ENCODE measurements at places on chromosomes 1 and 21.

- DNase-seq = no peak
Measured at GRCh38 chr1:55117941-55118340, 78.6 kb downstream of the PCSK9 start.

DNA sequence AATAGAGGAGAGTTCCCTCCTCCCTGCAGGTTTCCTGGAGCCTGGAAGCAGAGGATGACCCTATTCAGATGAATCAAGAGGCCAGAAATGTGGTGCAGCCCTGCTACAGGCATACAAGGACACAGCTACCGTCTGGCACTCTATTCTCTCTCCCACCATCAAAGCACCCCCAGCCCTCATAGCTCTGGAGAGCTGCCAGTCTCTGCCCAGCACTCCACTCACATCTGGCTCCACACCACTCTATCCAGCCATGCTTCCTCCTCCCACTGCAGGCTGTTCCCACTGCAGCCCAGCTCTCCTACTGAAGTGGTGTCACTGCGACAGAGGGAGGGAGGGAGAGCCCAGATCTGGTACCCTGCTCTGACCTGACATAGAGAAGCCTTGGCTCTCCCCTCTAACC lies 18.4 kb downstream of the SYT2 start:
- DNase-seq = no peak

- no peak for DNase-seq
Measured at GRCh38 chr21:37579356-37579755, 212.8 kb downstream of the DYRK1A start.

DNA sequence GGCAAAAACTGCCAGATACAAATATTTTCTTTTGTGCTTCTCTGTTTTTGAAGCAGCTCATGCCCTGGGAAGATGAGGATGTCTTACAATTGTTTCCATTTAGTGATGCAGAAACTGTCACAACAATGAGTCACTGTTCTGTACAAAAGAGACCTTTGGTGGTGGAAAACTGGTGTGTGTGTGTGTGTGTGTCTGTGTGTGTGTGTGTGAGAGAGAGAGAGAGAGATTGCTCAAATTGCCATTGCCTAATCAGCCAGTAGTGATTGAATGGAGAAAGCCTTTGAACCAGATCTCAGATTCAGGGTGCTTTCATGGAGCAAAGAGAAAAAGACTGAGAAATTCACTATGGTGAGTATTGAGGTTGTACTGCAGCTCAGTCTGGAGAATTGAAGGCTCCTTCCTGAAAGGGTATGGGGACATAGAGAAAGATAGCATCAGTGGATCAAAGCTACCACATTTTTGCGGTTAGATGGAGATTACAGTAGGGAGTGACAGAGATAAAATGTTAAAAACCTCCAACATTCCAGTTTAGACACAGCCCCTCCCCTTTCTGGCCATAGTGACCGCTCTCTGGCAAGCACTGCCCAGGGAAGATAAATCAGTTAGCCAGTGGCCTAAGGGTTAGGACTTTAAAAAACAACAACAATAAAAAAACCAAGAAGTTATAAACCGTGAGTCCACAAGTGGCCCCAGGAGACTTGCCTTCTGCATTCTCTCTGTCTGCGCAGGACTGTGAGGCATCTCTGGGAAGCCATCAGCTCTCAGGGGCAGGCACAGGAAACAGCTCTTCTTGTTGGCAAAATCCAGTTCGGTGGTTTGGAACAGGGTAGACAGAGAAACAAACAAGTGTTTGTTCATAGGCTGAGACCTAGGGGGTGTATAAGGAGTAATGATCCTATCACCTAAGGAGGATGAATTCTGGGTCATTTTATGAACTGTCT lies 406.5 kb downstream of the DUSP10 start:
- DNase-seq = peak; percentile 81

- DNase-seq = no peak
Measured at GRCh38 chr1:48114596-48115382, 107.7 kb upstream of the SLC5A9 start.

- no peak for DNase-seq
Measured at GRCh38 chr1:30103708-30104411, 619.5 kb downstream of the MATN1 start.

DNA sequence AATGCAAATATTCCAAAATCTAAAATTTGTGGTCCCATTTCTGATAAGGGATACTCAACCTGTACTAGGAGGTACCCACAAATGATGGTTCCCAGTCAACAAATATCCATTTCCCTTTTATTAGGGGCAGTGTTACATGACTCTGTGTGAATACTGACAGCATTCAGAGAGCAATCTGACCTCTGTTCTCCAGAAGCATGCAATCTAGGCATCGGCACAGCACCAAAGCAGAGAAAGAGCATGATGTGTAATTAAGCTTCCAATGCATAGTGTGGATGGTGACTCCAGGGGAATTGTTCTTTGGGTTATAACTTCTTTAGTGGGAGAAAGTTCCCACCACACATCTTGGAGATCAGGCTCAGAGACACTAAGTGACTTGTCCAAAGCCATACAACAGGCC lies 71.6 kb downstream of the ELAVL4 start:
- no peak for DNase-seq

DNA sequence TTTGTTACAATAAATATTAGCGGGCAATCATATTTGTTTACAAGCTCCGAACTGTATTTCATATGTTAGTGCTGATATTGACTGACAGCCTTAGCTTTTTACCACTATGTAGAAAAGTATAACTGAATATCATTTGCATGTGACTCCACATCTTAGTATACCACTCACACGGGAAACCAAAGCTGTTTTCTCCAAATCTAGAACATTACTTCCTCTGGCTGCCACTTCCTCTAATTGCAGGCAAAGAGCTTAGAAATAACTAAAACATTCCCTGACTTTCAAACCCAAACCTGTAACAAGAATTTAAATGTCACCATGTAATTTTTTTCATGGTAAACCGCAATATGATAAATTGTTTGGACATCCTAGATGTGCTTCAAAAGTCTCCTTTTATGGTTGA lies 174.7 kb downstream of the LBR start:
- DNase-seq = no peak

DNA sequence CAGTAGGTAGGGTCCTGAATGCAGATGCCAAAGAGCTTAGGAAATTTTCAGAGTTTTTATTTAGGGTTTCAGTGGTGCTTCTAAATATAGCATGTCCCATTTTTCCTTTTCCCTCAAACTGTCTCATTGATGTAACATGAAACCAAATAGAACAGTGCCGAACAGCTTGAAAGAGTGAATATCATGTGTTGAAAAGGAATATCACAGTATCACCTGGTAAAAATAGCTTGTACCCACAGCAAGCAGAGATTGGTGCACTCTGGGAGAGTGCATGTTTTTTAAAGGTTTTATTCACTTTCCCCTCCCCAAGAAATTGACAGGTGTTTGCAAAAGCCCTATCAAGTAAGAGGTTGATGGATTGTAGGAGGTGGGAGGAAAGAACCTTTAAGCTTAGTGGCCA lies 41.9 kb upstream of the ELAVL4 start:
- no peak for DNase-seq

DNA sequence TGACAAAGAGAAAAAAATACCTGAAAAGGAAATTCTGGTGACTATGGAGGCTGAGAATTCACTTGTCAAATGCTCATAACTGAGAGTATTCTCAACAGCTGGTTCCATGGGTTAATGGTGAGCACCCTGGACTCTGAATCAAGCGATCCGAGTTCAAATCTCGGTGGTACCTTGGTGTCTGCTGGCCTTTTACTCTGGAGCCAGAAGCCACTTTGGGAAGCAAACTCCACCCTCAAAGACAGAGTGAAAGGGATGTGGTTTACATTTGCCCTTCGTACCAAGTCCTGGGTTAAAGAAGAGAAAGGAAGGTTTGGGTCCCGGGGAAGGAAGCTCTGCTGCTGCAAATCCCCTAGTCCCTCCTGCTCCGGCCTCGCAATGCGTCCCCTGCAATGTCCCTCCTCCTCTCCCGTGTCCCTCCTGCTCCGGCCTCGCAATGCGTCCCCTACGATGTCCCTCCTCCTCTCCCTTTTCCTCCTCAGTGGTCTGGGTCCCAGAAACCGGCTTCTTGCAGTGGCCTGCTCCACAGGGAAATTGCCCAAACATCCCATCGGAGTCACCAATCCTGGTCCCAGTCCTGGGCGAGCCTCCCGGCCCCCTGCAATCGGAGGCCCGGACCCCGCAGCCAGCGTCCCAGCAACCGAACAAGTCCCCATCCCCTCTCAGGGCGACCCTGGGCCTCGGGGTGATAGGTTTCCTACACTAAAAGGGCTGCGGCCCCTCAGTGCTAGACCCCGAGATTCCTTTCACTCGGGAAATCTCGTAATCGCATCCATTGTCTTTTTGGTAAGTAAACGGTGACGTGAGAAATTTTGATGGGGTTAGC lies 129.4 kb downstream of the PPIAL4G start:
- DNase-seq = no peak

DNA sequence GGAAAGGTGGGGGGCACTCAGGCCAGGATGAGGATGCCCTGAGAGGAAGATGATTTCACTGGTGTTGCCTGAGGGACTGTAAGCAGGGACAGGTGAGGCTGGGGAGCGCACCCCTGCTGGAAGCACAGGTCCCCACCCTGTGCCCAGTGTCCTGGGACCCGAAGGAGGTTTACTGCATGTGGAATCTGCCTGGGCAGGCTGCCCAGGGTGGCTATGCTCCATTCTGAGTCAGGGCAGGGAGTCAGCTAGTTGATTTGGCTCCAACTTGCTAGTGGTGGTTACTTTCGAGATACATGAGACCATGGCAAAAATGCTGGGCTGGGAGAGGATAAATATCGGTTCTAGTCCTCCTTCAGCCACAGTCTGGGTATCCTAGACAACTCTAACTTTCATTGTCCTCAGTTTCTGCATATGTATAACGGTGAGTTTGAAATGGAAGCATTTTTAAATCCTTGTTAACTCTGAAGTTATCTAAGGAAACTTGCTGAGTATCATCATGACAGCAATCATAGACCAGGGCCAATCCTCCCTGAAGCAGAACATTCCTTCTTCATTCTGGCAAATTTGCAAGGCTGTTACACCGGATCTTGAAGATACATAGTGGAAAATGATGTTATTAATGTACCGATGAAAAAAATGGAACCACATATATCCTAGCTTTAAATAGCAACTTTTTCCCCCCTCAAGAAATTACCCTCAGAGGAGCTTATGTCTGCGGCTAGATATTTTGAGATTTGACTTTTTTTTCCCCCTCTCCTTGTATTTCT lies 7.7 kb downstream of the TLR5 start:
- DNase-seq = no peak

GRCh38 chr1:53380296-53380695 lies 52.4 kb upstream of the LRP8 start:
- DNase-seq = no peak

DNA sequence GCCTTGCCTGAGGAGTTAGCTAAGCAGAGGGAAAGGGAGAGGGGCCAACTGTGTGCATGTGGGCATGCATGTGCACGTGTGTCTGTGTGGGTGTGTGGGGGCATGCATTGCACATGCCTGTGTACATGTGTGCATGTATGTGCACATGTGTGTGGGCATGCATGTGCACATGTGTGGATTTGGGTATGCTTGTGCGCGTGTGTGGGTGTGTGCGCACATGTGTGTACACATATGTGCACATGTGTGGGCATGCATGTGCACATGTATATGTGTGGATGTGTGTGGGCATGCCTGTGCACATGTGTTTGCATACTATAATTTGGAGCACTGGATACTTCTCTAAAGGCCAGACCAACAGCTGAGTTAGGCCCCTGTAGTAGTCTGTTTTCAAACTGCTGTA lies 350.0 kb downstream of the PRDM2 start:
- DNase-seq = no peak

DNA sequence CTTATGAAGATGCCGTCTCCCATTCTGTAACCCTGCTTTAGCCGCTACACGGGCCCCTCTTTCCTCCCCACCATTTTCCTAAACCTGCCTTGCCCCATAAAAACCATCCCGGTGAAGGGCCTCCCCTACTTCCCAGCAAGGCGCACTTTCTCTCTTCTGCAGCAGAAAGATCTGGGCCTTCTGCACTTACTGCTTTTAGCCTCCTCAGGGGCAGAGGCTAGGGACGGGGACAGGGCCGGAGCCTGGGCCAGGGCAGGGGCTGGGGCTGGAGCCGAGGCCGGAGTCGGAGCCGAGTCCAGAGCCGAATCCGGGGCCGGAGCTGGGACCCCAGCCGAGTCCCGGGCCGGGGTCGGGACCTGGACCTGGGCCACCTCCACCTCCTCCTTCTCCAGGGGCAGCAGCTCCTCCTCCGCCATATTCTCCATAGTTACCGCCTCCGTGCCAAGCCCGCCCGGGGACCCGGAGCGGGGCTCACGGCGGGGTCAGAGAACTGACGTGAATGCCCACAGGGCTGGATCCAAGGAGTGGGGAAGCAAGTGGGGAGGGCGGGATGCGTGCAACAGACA lies 382 bp downstream of the TRMT1L start:
- DNase-seq = no peak

DNA sequence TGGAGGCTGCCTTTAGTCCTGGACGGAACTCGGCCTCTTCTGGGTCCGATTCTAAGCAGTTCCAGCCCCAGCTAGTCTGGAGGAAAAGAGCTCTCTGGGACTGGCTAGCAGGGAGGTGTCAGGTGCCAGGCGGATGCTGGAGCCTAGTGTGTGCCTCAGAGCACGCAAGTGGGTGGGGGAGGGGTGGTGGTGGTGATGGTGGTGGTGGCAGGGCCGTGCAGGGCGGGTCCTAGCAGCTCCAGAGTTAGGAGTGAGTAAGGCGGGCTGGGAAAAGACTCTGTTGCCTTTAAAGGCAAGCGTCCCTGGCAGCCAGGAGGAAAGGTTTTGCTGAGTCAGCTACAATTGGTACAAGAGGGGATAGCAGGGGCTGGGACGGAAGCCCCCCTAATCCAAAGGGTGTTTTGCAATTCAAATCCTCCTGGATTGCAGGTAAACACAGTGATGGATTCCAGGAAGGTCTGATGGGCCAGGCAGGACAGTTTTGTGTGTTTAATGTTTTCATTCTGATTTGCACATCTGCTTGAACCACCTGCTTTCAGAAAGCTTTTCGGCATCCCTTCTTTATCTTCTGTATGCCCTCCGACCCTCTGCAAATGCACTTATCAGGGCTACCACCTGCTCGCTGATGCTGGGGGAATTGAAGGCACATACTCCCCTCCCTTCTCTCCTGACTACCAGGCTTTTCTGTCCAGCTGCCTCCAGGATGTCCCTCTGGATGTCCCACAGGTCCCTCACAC lies 4.1 kb upstream of the SLC2A1 start:
- no peak for DNase-seq

DNA sequence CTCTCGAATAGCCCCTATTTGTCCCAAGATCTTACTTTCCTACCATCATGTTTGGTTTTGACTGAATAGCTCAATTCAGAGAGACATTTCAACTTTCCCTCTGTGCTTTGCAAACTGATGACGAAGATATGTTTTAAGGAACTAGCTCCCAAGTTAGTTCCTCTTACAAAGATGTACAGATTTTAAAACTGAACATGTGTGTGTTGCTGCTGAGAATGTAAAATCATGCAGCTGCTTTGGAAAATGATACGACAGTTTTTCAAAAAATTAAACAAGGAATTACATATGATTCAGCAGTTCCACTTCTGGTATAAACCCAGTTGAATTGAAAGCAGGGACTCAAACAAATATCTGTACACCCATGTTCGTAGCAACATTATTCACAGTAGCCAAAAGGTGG lies 33.6 kb downstream of the KIF26B start:
- DNase-seq = no peak
